Stimulated activated CD4-positive, alpha-beta T cell treated with anti-CD3 and anti-CD28 coated beads, TNF-alpha, amount 100 ng/mL, for 48 hours (primary cell): ENCODE measurements at places on chromosomes 16 and 17.

DNA sequence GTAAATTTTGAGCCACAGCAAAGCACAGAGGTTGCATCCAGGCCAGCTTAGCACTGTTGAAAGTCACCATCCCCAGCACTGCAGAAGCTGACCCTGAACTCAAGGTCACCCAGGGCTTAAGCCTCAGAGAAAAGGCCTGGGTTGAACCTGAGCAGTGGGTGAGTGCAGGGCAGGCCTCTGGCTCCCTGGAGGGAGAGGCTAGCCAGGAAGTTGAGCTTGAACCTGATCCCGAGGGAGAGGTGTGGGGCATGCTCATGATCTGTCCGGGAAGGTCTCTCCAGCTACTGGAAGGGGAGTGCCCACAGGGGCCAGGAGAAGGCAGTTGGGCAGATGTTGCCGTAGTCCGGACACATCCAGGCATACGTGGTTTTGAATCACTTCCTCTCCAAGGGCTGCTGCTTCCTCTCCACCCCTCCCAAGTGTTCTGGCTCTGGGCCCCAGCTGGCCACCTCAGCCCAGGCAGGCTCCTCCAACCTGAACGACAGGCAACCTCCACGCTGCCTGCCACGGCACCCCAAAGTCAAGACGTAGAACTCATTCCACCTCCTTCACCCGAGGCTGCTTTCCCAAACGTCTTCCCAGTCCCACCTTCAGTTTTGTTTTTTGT lies 18.4 kb downstream of the CARHSP1 start:
- DNase-seq: no peak

- no peak for DNase-seq
Observed at GRCh38 chr16:74500907-74501306, 79.6 kb upstream of the CLEC18B start.

GRCh38 chr16:50845296-50845695 lies 103.4 kb downstream of the CYLD start:
- DNase-seq: no peak

DNA sequence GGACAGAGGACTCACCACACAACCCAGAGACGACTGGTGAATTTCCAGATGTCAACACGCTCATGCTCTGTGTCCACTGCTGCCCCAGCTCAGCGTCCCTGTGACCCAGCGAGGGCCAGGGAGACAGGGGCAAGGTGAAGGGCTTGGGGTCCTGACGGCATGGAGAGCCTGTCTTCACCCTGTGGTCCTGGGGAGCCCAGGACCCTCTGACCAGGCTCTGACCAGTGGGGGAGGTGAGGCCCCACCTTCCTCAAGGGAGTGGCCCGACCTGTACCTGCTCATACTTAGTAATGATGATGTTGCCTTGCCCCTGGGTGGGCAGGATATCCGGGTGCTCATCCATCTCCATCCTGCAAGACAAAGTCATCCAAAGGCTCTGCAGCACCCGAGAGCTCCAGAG lies 39.8 kb downstream of the TNFRSF13B start:
- no peak for DNase-seq

GRCh38 chr16:65119435-65119834 lies 2.4 kb downstream of the CDH11 start:
- DNase-seq: no peak

GRCh38 chr16:68033101-68033500 lies 10.0 kb downstream of the DUS2 start:
- no peak for DNase-seq

GRCh38 chr16:27284865-27285675 lies 16.5 kb upstream of the NSMCE1 start:
- DNase-seq: no peak

DNA sequence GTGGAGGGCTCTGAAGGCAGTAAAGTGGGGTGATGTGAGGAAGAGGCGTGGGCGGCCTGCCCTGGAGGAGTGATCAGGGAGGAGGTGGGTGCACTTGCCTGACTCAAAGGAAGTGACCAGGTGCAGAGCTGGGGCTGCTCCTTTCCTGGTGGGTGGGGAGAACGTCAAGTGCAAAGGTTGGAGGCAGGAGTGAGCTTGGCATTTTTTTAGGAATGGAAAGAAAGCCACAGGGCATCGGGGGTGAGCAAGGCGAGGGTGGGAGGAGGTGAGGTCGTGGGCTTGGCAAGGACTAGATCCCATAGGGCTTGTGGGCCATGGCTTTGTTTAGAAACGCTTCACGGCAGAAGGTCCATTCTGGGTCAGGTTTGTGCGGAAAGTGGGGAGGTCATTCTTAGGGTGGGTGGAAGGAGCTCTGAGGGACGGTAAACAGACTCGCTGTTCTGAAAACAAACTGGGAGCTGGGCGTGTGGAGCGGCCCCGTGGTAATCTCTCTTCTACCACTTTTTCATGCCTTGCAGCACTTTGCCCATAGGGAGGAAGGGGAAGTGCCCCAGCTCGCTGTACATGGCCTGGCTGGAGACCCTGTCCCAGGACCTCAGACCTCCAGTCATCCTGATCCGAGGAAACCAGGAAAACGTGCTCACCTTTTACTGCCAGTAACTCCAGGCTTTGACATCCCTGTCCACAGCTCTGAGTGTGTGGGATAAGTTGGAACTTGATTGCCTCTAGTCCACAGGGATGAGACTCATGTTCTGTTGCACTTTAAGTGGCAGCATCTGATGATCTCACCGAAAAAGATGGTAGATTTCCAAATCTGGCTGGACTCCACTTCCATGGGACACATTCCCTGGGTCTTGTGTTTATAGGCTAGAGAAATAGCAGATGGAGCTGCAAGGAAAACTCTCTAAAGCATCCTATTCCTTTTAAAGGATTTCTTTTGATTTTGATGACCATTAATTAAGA lies 18.9 kb upstream of the HERPUD1 start:
- DNase-seq: no peak

DNA sequence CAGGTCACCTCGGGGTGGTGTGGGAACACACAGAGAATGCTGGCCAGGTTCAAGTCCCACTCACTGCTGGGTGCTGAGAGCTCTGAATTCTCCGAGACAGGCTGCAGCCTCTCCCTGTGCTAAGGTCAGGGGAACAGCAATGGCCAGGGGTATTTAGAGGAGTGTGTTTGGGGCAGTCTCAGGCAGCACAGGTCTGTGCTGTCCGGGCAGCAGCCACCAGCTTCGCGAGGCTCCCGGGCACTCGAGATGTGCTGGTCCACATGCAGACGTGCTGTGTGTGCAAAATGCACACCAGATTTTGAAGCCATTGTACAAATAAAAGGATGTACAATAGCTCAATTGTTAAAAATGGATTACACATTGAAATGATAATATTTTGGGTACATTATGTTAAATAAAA lies 7.1 kb downstream of the NHERF1 start:
- DNase-seq: no peak

GRCh38 chr16:63749276-63749675 lies 1372.6 kb downstream of the CDH11 start:
- no peak for DNase-seq

GRCh38 chr17:57355090-57355859 lies 99.0 kb downstream of the MSI2 start:
- DNase-seq: no peak

GRCh38 chr17:73098919-73099318 lies 6.4 kb upstream of the SLC39A11 start:
- DNase-seq: no peak

- DNase-seq: peak; percentile 37
Observed at GRCh38 chr17:16415031-16415924, at the start of gene TRPV2. TRPV2 (plus strand) TSS chr17:16415571; CDS start chr17:16417669, 2,098 bp downstream.

GRCh38 chr16:23160574-23160973 lies 11.3 kb upstream of the USP31 start:
- no peak for DNase-seq

- no peak for DNase-seq
Observed at GRCh38 chr16:12086822-12087221, 110.3 kb downstream of the SNX29 start.

DNA sequence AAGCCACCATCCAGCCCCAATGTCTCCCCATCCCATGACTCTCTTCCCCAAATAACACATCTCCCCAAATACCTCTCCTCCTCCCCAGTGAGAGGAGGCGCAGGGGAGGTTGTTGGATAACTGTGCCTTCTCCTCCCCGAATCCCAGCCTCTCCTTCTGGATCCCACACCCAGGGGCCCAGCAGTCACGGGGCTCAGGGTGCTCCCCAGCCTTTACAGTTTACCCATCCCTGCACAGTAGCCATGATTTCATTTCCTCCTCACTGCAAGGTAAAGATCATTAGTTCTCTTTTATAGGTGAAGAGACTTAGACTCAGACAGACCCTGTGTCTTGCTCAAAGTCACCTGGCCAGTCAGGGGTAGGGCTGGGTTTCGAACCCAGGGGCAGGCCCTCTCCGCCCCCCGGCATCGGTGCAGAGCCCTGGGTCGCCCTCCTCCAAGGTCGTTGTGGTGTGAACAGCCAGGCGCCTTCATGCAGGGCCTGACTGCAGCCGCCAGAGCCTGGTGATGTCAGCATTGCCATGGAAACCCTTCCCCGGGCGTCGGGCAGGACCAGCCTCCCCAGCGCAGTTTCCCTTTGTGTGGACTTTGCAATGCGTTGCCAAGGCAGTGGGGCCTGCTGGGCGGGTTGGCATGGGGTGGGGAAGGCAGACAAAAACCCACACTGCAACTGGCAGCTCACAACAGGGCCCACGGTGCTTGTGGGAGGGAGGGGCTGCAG lies 53.3 kb upstream of the TOB1 start:
- peak; percentile 72 for DNase-seq

DNA sequence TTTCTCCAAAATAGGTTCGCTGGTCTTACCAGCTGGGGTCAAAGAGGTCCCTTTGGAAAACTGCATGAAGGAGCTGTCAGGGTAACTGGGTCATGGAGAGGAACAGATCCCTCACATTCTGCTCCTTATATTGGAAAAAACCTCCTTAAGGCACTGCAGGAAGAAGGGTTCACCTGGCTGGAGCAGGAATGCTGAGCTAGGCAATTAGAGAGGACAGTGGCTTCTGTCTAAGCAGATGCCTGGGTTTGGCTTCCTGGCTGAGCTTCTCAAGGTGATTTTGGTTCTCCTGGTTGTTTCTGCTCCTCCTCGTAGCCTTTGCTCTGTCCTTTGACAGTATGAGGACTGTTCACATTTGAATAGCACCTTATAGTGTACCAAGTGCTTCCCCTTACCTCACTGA lies 19.6 kb downstream of the ITGB3 start:
- DNase-seq: no peak

DNA sequence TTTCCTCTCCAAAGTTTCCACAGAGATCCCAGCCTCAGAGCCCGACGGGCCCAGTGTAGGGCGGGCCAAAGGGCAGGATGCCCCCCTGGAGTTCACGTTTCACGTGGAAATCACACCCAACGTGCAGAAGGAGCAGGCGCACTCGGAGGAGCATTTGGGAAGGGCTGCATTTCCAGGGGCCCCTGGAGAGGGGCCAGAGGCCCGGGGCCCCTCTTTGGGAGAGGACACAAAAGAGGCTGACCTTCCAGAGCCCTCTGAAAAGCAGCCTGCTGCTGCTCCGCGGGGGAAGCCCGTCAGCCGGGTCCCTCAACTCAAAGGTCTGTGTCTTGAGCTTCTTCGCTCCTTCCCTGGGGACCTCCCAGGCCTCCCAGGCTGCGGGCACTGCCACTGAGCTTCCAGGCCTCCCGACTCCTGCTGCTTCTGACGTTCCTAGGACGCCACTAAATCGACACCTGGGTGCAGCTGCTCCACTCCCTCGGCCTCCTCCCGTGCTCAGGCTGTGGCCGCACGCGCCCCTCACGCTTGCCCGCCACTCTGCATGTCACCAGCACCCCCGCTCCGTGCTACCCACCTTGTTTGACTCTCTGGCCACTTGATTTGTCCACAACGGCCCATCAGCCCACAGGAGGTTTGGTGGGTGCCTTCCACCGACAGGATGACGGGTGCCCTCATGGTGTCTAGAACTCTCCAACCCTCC lies 15.3 kb upstream of the STH start:
- no peak for DNase-seq

- DNase-seq: no peak
Observed at GRCh38 chr16:66569827-66570405, 3.7 kb downstream of the CMTM1 start.

GRCh38 chr17:82887255-82888164 lies 47.7 kb upstream of the ZNF750 start:
- no peak for DNase-seq

DNA sequence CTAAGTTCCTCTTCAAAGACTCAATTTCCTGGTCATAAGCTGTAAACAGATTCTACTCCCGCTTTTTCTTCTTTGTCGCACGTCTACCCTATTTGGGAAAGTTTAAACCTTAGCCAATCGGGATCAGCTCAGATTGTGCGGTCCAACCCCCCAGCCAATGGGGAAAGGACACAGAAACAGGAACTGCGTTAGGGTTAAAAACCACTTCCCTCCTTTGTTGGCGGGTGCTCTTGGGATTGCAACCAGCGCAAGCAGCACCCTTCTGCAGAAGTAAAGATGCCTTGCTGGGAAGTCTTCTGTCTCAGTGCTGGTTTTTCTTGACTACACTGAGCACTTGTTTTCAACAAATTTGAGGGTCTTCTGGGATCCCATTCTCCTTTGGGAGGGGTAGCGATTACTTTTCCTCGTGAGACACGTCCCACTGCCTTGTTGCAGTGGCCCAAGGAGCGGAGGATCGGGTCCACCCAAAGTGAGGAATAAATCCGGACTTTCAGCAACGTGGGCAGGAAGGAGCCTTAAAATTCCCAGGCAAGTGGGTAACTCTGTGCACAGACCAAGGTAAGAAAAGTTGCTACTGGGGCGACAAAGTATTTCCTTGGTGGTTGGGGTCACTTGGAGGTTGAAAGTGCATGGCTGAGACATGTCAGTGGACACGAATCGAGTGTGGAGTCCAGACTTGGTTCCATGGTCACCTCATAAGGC lies 1.0 kb upstream of the YPEL3 start:
- no peak for DNase-seq

DNA sequence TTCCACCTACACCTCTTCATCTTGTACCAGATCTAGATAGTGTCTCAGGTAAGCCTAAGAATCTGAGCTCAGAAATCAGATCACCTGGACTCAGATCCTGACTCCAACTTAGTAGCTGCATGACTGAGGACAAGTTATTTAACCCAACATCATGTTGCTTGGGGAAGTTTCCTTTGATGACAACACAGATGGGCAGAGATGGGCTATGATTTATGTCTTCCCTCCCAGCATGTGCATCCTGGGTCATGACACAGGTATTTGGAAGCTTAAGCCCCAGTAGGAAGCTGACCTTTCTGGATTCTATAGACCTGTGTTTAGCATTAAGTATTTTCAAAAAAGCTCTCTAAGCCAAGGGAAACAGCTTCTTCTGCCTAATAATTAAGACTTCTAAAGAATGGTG lies 12.4 kb upstream of the HEATR6 start:
- DNase-seq: no peak

GRCh38 chr17:38452719-38453118 lies 24.5 kb downstream of the ARHGAP23 start:
- DNase-seq: no peak

- no peak for DNase-seq
Observed at GRCh38 chr17:21214777-21215541, 998 bp upstream of the TMEM11 start.

DNA sequence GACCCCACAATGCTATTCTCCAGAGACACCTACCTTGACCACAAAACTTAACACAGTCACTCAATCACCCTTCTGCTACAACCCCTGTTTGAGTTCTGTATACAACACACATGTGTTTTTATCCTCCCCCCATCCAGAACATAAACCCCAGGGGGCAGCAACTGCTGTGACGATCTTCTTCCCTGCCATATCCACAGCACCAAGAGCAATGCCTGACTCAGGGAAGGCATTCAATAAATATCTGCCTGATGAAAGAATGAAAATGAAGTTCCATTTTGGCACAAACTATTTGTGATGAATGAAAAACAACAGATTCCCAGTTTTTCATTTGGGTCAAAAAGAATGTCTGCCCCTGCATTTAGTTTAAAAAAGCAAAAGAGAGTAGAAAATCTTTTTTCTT lies 27.0 kb downstream of the ASIC2 start:
- DNase-seq: no peak
